ENCODE measurements at places on chromosomes 6 and 20.
A peak's percentile ranks its signal among the peaks of the same experiment; 100 is the strongest.

DNA sequence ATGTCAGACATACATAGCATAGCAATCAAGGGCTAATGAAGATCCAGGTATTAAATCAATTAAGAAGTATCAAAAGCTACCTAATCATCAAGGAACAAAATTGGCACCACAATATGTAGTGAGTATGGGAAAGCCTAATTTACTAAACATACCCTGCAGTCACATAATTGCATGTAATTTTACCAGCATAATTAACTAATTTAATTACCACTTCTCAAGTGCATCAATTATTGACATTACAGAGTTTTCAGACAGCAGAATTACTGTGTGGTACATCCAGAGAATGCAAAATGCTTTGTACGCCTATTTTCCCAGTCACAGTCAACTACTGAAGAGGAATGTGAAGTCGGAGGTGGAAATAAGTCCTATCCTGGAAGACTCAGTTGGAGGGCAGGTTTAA, 279.0 kb upstream of the ID4 start:
- DNase-seq: no peak

DNA sequence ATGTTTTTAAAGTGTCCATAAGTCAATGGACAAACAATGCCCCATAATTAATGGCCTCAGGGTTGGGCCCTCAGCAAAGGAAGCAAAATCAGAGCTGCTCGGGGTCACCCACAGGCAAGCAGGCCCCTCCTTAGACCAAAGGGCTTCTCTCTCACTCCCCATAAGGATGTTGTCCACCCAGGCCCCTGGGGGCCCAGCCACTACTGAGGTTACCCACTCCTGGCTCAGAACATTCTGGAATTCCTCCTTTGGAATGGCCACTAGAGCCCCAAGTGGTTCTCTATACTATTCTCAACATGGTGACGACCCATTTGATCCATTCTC, 50.9 kb downstream of the BANF2 start:
- DNase-seq: no peak

GRCh38 chr6:13614126-13614925, 809 bp upstream of the NOL7 start:
- no peak for DNase-seq

DNA sequence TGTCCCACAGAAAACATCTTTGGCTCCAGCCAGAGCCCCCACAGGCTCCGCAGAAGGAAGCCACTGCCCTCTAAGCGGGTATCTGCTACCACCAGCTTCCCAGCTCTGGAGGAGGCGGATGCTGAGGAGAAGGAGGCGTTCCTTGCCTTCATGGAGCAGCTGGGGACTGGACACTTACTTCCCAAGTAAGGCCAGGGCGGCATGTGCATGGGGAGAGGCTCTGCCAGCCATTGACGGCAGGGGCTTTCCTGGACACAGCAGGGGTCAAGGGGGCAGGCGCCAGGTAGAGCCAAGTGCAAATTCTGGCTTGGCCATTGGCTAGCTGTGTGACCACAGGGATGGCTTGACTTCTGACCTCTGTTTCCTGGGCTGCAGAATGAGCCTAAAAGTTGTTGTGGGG, 17.8 kb downstream of the RAB44 start:
- no peak for DNase-seq

DNA sequence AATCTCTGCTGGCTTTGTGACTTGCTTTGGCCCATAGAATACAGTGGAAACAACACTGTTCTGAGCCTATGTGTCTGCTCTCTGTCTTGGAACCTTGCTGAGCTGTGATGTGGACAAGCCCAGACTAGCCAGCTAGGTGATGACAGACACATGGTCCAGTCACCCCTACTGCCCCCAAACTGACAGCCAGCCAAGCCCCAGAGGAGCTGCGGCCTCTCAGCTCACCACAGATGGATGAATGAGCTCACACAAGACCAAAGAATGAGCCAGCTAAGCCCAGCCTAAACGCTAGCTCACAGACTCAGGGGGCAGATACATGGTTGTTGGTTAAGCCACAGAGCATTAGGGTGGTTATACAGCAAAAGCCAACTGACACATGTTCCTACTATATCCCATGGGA, 4.1 kb downstream of the AARS2 start:
- DNase-seq: no peak

- no peak for DNase-seq
Measured at GRCh38 chr6:71410681-71411080, 122.1 kb downstream of the OGFRL1 start.

DNA sequence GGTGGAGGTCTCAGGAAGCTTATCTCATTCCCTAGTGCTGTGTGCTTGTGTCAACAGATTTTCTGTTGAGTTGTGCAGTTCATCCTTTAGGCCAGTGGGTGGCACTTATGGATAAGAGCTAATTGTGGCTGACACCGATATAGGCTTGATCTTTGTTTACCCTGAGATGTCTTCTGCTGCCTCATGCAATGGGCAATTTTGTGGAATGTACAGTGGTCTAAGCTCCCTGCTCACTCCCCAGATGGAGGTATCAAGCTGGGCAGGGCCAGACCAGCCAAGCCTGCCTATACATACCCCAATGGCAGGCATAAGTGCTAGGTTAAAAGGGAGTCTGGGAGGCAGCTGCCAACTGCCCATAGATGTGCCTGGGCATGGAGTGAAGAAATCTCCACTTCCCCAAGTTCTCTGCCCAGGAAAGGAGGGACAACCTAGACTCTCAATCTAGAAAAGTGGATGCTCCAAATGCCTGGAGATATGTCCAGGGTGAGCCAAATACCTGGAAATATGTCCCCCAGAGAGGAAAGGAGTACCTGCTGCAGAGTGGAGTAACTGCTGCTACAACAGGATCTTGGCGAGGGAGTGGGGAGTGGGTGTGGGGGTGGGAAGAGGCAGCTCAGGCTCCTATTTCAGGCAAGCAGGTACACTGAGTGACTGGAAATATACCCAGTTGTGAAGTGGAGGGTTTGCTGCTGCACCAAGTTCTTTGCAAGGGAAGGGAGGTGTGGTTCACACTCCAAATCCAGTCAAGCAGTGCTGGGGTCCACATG, 53.2 kb upstream of the ARG1 start:
- peak; percentile 46 for DNase-seq
